ENCODE measurements at places on chromosomes 5 and 9. TPM values are rescaled to one million over a fixed set of nuclear protein-coding genes. Genes with fewer than 3 reads are reported as not detected.

DNA sequence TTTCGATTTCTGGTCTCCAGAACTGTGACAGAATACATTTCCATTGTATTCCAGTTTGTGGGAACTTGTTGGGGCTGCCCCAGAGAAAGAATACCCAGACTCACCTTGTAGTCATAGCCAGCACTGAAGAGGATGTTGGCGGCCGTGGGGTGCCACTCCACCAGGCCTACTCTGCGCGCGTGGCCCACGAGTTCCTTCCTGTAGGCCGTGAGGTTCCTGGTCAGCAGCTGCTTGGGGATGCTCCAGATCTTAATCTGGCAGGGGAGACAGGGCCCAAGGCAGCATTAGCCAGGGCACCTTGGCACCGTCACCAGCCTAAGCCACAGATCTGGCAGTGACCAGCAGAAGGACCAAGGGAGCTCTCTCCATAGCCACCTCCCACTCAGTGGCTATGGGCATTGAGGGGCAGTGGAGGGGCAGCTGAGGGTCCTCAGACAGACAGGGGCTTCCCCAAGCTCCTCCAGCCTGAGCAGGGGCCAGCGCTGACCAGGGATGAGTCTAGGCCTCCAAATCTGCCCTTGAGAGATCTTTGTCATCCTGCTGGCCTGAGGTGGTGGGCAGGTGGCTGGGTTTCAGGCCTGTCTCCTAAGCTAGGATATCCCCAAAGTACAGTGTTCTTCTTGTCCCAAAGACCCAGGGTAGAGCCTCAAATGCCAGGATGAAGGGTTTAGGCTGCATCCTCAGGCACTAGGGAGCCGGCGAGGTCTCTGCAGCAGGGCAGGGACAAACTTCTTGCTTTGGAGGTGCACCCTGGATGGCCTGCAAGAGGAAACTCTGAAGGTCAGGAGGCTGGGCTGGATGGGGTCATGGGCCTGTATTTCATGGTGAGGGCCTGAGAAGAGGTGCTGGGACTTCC is 15.9 kb upstream of the TRIM14 start:
- DNase-seq, result no peak

- DNase-seq, result no peak
These were observed 11.5 kb upstream of the FAF2 start for GRCh38 chr5:176436656-176437055.

The FRMD3 gene
- 0.12 TPM for total RNA-seq

DNA sequence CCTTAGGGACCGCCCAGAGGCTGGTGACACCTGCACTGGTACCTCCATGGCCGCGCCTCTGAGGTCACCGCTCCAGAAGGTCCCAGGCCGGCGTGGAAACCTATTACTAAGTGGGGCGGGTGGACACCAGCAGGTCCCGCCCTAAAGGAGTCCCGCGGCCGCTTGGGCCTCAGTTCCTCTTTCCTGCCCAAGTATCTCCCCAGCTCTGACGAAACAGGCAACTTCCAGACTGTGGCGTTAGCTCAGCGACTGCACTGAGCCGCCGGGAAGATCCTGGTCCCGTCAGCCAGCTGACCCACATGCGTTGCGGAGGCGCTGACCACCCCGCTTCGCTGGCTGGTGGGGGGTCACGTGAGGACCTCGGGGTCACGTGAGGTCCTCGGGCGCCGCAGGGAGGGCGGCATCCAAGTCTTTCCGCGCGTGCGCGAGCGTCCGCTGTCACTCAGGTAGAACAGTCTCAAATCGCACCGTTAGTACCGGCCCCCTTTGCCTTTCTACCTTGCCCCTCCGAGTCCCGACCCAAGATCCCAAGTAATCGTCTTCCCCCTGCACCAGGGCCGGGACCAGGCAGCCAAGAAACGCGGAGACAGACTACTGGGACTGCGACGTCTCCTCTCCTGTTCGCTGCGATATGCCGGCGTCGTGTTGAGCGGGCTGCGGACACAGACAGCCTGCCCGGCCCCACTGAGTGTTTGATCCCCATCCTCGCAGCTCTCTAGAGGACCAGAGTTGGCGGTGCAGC is 53.7 kb upstream of the KDM4C start:
- DNase-seq, result no peak

DNA sequence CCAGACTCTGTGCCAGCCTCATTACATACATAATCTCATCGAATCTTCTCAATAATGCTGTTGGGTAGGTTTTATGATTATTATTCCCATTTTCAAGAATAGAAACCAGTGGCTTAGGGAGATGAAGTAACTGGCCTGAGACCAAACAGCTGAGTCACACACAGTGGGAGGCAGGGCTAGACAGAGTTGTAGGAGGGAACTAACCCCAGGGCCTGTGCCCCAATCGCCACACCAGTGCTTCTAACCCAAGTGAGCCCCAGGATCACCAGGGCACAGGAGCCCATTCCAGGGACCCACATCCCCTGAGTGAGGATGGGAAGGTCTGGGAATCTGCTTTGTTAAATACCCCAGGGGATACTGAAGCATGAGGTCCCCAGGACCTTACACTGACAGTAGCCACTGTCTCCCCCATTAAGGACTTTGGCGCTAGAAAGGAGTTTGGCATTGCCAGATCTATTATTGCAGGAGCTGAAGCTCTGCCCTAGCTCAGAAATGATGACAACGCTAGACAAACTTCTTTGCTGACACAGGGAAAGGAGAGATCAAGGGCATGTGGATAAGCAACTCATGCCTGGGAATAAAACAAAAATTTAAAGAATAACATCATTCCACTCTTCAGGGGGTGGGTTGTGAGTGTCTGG is 63.8 kb upstream of the PPARGC1B start:
- DNase-seq, result no peak

The TMEM252 gene
- not detected for total RNA-seq

GRCh38 chr5:41465493-41466171 is 44.8 kb downstream of the PLCXD3 start:
- no peak for DNase-seq

The SMC2 gene
- total RNA-seq, result 36.4 TPM

GRCh38 chr9:129569502-129570449 is 51.1 kb downstream of the C9orf50 start:
- DNase-seq, result peak; percentile 56

- DNase-seq, result no peak
These were observed 639.7 kb downstream of the PTPRD start for GRCh38 chr9:9973062-9973461.

The CSF2 gene
- total RNA-seq, result not detected

GRCh38 chr9:100637787-100638186 is 59.9 kb downstream of the CAVIN4 start:
- peak; percentile 34 for DNase-seq

GRCh38 chr9:84597131-84597530 is 72.4 kb upstream of the NTRK2 start:
- DNase-seq, result no peak

- no peak for DNase-seq
These were observed 226.2 kb upstream of the SMC2 start for GRCh38 chr9:103867886-103868285.

- no peak for DNase-seq
These were observed 391.6 kb downstream of the DMRTA1 start for GRCh38 chr9:22838266-22838665.

DNA sequence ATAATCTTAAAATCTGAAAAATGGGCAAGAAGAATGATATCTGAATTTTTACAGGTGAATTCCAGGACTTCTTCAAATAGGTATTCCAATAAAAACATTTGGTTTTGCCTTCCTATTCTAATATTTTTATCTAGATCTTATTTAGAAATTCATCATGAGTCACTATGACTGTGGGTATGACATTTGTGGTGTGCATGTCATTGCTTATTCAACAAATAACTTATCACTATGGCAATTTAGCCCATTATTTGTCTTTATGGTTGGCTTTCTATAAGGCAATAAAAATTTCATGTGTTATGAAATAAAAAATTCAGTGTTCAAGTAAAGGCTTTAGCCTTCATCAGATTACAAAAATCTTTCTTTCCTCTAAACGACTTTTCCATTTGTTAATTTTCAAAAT is 1139.6 kb upstream of the NUDT12 start:
- DNase-seq, result no peak

DNA sequence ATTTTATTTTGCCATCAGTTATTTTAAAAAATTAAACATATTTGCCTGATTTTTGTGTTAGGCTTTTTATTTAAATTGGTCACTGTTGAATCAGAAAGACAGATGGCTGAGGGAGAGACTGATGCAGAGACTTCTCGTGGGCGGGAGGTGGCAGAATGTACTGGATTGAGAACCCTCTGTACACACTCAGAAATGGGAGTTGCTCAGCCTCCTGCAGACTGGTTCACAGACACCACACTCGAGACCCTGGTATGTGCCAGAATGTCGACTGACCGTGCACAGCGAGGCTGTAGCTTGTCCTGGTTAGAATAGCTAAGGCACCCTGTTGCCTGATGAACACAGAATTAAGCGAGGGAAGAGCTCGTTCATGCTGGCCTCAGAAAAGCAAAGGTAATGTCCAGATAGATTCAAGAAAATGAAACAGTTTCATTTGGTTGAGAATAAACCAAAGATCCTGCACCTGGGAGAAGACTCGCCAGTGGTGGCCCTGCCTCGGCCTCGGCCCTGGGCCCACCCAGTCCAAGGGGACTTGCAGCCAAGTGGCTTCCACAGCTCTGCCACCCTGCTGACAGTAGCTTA is 71.3 kb upstream of the OTULINL start:
- no peak for DNase-seq

The BASP1 gene
- 78.1 TPM for total RNA-seq

The PLPPR1 gene
- not detected for total RNA-seq

The SURF1 gene
- total RNA-seq, result 57.5 TPM

- no peak for DNase-seq
These were observed 23.2 kb upstream of the ADAMTS16 start for GRCh38 chr5:5116956-5117355.

- no peak for DNase-seq
These were observed 17.5 kb downstream of the LCP2 start for GRCh38 chr5:170280011-170280493.

DNA sequence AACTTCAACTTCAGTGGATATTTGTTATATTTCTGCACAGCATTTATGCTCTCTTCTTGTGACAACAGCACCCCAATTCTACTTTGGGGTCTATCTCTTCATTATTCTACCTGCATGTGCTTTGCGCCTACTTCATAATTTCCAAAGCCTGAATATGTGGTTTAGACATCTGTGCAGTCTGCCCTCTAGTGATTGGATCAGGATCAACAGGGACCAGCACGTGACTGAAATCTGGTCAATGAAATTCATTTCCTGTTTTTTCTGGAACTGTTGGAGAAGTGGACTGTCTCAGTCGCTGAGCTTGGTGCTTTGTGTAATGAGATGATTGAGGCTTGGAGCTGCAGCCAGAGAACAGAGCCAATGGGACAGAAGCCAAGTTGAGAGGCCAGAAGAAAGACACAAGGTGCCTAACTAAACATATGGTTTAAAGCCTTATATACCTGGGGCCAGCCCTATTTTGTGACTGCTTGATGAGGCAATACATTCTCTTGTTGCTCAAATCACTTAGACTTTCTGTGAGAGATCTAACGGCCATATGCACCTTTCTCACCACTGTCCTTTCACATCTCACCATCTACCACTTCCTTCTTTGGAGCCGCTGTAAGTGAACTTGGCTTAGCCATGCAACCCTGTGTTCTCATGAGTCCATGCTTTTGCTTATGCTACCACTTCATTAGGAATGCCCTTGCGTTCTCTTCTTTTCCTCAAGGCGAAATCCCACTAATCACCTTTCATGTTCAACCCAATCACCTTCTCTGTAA is 68.8 kb upstream of the PPP2R2B start:
- peak; percentile 43 for DNase-seq

The BTNL8 gene
- total RNA-seq, result 7.3 TPM

DNA sequence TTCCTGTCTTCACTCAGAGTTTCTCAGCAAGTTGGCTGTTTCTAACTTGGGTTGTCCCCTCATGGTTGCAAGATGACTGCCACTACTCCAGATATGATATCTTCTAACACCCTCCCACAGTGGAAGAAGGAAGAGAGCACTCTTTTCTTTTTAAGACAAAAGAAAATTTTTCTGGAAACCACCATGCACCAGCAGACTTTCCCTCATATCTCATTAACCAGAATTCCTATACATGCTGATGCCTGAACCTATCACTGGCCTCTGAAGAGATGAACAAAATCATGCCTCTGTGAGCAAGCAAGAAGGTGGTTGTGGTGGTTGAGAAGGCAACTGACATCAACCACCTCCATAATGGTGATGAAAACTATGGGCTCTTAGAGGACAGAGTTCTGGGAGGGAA is 56.8 kb downstream of the FEM1C start:
- DNase-seq, result no peak

GRCh38 chr9:71758785-71759184 is 9.5 kb downstream of the CEMIP2 start:
- DNase-seq, result no peak

- no peak for DNase-seq
These were observed 1074.7 kb downstream of the MAT2B start for GRCh38 chr5:164580155-164580554.
